ENCODE measurements at places on chromosomes 2 and 18.

DNA sequence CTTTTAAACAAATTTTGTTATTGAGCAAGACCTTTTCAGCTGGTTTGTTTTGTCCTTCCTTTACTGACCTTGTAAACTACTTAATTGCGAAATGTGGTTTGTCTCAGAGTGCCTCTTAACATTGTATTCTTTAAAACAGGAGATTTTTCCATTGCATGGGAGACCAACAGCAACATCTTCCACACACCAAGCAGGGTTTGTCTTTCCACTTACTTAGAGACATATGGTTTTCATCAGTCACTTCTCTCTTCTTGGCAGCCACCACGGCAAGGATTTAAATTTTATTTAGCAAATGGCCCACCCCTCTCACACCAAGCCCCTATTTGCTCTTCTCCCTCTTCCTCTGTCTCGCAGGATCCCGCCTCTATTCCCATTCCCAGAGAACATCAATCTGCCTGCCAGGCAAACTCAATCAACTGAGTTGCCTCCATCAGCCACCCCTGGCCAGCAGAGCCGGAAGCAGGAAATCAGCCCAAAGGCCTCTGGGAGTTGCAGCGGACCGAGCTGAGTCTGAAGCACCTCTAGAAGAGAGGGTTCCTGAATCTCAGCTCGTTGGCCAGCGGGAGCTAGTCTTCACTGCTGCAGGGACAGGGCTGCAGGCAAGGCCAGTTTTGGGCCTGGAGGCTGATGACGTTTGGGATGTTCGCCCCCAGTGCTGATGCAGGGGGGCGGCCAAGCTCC, 11.3 kb upstream of the CIB4 start:
- peak; percentile 71 for DNase-seq

- DNase-seq = no peak
These were observed 164.1 kb upstream of the GATA6 start for GRCh38 chr18:22005191-22005841.

DNA sequence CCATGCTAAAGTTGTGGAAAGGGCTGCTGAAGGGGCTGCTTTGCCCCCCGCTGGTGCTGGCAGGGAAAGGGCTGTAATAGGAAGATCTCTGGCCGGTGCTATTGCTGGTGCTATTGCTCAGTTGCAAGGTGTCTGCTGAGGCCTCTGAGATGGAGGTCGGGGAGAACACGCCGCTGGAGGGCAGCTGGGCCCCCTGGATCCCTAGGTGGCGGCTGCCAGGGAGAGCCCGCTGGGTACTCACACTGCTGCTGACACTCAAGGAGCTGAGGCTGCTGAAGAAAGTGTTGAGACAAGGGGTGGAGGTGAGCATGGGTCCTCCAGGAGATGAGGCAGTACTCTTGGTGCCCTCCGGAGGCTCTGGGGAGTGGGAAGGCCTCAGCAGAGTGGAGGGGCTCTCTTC, 4.2 kb downstream of the FOXI3 start:
- no peak for DNase-seq

DNA sequence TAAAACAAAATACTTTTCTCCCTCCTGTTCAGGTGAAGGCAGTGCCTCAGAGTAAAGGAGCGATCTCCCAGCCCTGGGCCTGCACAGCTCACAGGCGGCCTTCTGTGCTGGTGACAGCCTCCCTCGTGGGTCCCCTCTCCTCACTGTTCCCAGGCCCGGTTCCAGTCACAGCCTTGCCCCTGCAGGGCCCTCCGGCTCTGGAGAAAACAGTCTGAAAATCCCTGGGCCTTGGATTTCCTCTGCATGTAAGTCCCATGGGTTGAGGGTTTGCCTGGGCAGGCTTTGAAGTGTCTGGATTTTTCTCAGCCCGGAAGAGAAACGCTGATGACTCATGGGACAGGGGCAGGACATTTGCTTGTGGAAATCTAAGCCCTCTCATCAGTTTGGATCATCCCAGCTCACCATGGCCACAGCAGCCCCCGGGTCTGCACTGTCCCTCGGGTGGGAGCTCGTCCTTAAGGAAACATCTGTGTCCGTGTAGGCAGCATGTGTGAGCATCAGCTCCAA, 186.1 kb upstream of the RAB12 start:
- DNase-seq = no peak

DNA sequence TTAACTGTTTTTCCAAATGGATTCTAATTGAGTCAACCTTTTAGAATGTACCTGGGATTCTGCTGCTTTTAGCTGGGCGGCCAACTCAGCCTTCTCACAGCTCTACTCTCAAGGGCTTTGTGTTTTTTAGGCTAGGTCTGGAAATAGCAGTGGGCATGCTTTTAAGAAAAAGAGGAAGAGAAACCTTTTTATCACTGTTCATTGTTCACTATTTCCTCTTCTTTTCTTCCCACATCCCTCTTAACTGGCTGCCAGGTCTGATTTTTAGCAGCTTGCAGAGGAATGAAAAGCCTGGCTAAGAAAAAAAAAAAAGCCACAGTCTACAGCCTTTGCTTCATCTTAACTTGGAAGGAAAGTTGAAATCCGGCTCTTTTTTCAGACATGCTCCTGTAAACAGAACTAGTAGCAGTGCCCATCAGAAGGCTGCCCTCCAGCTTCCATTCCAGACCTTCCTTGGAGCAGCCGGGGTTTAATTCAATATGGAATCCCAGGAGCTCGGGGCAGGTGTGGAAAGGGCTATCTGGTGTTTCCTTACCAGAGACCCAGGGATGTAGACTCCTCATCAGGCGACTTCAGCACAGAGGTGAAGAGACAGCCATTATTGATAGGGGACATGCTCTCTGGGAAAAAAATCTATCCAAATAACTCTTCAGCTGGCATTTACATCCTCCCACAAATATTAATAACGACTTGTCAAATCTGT, 230.7 kb downstream of the MYO3B start:
- DNase-seq = no peak

- DNase-seq = no peak
These were observed 150.9 kb upstream of the SERTAD2 start for GRCh38 chr2:64804651-64805050.

- no peak for DNase-seq
These were observed 45.4 kb upstream of the CCDC150 start for GRCh38 chr2:196594158-196594557.

DNA sequence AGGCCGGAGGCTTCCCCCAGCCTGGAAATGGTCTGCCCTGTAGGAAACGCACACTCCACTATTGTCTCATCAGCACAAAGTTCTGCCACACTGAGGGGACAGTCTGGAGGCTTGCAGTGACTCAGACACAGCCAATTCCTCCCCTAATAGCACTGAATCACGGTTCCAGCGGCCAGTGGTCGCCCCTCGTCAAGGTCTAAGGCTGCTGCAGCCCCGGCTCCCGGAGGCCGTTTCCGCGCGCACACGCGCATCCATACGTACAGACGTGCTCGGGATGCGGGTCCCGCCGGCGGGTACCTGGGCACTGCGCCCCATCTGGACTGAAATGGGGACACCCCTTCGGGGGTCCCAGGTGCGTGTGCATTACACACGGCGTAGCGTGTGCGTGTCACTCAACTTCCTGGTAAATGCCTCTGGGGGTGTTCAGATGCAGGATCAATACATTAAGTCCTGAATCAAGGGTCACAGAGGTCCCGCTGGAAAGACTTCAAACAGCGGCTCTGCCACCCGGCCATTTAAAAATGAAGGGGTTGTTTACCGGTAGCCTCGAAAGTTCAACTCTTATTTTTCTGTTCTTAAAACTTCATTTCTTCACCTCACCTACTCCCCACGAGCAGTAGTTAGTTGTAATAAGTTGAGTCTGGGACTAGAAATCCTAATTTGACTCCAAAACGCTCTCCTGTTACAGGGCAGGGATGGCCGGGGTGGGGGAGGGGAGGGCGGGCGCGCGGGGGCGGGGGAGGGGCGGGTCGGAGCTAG, 572 bp upstream of the ZNF516 start:
- DNase-seq = no peak

DNA sequence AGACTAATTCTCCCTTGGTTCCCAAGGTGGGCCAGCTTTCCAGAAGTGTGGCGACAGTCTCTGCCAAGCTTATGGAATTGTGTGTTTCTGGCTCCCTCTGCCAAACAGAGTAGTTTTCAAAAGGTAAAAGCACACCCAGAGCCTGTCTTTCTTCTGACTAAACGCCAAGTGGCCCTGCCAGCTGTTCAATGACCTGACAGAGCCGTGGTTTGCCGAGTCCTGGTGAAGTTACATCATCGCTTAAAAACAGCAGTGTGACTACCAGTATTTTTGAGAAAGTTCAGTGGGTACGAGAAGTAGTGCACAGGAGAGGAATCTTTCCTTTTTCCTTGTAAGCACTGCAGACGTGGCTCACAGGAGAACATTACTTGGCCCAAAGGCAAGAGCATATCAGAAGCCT, 1.9 kb downstream of the PER2 start:
- no peak for DNase-seq

DNA sequence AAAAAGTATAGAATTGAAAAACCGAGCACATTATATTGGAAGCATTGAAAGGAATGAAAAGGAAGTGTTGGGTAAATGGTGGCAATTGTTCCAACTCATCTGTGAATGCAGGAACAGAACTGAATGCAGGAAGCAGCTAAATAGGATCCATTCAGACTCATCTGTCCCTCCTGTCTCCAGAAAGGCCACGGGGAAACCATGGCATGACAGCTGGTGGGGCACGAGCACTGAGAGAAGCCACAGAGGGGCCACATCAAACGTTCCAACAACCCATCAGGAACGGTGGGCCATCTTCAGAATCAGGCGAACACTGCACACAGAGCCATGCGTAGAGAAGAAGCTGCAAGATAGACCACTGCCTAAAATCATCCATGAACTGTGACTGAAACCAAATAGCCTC, 138.5 kb upstream of the SLC35G4 start:
- DNase-seq = no peak

DNA sequence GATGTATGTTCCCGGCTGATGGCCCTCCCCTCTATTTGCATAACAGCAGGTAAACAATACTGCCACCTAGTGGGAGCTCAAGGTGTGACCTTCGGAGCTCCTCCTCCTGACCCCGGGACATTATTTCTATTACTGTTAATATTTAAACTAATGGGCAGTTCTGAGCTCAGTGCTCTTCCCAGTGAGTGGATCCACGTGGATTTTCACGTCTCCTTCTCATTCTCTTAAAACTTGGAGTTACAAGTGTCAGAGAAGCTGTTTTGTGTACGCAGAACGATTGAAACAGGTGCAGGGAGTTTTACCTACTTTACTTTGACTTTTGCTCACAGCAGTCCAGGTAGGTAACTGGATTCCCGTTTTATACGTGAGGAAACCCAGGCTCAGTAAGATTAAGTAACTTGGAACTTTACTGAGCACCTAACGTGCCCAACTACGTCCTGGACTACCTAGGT, 127.3 kb downstream of the PRKCE start:
- DNase-seq = peak; percentile 14

GRCh38 chr18:54004828-54005227, 219.6 kb downstream of the MBD2 start:
- DNase-seq = no peak

- no peak for DNase-seq
These were observed 504.9 kb downstream of the ZEB2 start for GRCh38 chr2:144015036-144015435.

GRCh38 chr18:3234457-3234856, 13.1 kb upstream of the MYL12A start:
- DNase-seq = no peak

- DNase-seq = no peak
These were observed 216.9 kb upstream of the RAB6C start for GRCh38 chr2:129762386-129763189.

DNA sequence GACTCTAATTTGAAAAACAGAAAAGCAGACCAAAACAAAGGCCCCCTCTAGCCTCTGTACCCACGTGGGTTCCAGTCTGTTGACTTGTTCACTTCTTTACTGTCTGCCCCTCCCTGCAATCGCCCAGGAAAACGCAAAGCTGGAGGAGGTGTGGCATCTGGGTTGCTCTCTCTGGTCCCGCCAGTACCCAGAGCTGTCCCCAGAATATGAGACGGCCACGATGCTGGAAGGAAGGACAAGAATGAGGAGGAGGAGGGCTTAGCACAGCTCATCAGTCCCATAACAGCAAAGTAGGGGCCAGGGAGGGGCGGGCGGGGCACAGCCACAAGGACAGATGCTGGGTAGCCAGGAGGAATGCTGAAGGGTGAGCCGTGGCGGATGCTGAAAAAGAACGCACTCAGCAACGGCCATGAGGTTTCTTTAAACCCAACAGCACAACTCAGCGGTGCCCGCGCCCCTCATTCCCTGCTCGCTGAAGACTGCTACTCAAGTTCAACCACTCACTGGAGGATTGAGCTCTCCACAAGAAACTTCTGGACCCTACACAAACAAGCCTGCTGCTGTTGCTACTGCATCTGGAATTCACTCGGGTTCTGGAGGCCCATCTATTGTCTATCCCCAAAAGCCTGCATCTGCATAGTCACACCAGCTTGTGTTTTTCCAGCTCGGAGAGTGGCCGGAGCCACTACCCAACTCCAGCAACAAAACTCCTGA, 187.7 kb downstream of the HDAC4 start:
- DNase-seq = no peak

- no peak for DNase-seq
These were observed 1.2 kb downstream of the ALK start for GRCh38 chr2:29920130-29920577.

GRCh38 chr2:18047213-18047611, 168.7 kb downstream of the KCNS3 start:
- no peak for DNase-seq

GRCh38 chr2:64008434-64009009, 10.7 kb downstream of the VPS54 start:
- DNase-seq = no peak

DNA sequence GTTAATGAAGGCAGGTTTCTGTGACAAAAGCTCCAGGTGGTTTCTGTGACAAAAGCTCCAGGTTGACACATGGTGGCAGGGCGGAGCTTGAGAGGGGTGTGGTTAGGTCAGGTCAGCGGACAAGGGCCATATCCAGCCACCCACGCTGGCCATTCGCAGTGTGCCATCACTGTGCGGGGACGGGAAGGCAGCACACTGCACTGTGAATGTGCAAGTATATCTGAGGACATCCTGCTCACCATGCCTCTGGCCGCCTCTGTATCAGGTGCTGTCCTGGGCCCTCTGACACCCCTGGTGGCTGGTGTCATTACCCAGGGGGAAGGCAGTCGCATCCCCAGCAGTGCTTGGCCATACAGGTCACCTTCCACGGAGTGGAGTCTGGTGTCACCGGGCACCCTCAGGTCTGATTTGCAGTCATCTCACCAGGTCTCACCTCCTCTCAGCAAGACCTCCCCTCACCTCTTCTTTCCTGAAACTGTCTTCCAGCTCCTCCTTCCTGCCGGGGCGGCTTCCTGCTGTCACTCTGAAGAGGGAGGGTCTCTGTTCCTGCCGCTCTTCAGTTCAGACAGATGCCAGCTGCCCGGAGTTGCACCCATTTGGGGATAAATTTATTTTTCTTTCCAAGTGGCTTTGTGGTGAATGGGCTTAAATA, 34.9 kb downstream of the CTIF start:
- DNase-seq = no peak

- no peak for DNase-seq
These were observed 20.3 kb downstream of the ACTR3 start for GRCh38 chr2:113910110-113910717.
